GM23338 (cell line): ENCODE measurements at places on chromosomes 1 and 21.

DNA sequence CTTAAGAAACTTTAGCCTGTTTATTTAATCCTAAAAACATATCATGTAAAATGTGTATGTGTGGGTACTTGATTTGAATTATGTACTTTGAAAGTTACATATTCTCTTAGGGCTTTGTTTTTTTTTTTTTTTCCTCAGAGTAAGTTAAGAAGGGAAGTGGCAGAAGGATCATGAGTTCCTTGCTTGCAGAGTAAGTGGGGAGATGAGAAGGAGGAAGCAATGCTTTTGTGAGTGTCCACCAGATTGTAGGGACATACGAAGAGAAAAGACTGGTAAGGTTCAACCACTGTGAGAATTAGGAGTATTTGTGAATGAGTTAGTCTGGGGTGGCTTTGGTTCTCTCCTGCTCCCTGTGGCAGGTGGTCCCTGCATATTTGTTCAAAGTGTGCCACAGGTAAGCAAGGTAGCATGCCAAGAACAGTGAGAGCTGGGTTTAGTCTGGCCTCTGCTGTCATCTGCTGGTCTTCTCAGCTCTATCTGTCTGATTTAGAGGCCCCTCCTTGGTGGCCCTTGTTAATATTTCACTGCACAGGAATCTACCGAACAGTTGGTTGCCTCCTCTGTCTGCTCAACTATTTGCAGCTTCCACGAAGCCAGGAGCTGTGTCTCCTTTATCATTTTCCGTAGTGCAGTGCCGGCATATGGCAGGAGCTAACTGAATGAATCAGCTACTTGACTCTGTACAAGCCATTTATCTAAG is 9.5 kb downstream of the DNM3 start:
- DNase-seq = no peak

- peak; percentile 23 for DNase-seq
Observed at GRCh38 chr1:55584526-55585401, 369.6 kb upstream of the USP24 start.

DNA sequence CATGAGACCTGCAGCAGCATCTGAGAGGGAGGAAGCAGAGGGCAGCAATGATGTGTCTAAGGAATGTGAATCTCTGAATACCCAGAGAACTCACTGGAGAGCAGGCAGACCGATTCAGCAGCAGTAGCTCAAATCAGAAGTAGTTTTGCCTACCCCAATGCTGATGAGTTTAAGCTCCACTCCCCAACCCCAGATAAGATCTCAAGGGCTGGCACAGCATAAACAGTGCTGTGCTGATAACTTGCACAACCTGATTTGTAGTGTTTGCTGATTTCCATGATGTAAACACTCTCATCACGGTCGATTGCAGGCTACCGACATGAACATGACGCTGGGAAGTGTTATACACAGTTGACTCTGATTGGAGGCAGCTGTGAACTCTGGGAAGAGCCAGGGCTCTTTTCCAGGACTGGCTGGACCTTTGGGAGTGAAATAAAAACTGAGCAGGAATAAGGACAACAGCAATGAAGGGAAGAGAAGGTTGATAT is 11.2 kb upstream of the HMGCS2 start:
- DNase-seq = no peak

DNA sequence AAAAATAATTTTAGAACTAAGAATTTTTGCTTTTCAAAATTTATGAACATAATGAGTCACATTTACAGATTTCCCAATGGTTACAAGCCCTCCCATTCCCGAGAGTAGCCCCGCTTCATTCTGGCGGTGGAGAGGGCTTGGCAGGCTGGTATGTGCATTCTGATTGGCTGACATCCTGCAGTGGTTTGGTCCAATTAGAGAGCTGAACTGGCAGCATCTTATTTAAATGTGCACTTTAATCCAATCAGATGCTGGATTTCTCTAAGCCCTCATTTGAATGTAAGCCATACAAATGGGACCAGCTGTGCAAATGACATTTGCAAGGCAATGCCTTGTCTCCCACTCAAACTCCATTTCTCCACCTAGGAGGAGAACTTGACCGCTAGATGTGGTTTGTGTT is 18.0 kb upstream of the TRIM17 start:
- peak; percentile 66 for DNase-seq

DNA sequence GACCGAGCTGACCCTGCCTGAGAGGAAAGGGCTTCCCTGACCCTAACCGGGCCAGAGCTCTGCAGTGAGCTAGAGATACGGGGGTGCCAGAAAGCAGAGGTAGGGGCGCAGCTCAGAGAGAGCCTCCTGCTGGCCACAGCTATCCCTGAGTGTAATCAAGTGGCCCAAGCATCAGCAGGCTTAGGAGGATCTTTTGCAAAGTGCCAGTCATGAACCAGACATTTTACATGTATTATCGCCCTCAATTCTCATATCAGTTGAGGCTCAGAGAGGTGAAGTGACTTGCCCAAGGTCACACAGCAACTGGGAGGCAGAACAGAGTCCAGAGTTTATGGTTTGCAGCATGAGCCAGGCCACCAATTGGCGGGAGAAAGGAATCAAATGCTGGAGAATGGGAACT is 7.0 kb upstream of the ID3 start:
- DNase-seq = peak; percentile 65

DNA sequence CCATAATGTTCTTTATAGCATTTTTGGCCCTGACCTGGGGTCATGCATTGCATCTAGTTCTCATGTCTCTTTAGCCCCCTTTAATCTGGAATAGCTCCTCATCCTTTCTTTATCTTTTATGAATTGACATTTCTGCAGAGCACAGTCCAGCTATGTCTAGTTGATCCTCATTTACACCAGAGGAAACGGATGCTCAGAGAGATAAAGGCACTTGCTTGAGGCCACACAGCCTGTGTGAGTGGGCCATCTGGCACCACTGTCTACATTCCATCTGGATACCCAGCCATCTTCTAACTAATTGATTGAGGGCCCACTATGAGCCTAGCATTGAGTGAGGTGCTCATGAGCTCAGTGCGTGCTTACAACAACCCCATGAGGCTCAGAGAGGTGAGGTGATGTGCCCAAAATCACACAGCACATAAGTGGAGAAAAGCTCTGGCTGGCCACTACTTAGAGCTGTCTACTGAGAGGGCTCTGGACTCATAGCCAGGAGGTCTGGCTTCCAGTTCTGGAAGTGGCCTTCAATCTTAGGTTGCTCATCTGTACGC is 3.5 kb downstream of the HPCA start:
- DNase-seq = no peak

- DNase-seq = no peak
Observed at GRCh38 chr21:31893851-31894415, 21.1 kb downstream of the HUNK start.

- DNase-seq = no peak
Observed at GRCh38 chr1:185864889-185865517, 130.8 kb downstream of the HMCN1 start.

- peak; percentile 66 for DNase-seq
Observed at GRCh38 chr1:111203681-111204200, 3.3 kb upstream of the DENND2D start.

DNA sequence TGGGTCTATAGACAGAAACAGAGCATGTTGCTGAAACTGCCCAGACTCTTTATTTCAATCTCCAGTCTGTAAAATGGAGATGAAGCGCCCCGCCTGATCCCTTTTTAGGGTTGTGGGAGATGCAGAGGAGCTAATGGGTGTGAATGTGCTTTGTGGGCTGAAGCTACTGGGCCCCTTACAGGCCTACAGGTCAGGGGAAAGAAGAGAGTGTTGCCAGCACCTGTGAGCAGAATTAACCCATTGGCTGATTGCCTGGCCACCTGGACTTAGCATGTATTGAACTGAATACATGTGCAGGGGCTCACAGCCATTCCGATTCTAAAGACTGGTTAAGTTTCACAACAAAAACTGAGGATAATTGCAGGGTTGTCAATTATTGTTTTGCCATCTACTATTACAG is 13.9 kb upstream of the ATF3 start:
- DNase-seq = no peak

DNA sequence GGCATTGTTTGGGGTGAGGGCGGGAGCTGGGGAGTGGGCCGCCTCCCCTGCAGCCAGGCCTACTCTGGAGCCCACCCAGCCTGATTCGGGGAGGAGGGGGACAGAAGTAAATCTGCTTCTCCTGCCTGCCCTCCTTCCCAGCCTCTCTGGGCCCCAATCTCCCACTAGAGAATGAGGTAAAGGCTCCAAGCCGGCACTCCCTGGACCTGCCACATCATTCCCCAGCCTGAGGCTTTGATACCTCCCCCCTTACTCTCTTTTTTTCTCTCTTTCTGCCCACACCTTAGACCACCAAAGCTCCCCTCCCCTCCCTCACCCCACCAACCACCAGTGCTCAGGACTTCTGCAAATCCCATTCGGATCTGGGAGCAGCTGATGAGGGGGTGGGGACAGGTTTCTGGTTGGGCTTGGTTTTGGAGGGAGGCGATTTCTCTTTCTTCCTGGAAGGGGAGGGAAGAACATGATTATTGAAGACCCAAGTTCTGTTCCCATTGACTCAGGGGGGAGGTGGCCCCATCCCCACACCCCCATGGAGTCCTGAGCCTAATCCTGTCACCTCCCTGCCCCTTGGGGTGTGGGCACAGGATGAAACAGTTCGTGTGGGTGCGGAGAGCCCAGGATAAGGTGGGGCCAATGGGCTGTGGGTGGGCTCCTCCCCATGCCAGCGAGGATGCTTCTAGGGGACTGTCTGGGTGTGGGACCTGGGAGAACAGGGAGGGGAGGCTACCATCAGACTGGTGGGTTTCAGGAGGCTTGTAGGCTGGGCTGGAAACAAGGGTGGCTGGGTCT is 1.3 kb downstream of the MAP7D1 start:
- peak; percentile 36 for DNase-seq

- DNase-seq = no peak
Observed at GRCh38 chr1:168441745-168442144, 102.1 kb downstream of the XCL2 start.

- no peak for DNase-seq
Observed at GRCh38 chr1:7249516-7249915, 464.3 kb downstream of the CAMTA1 start.

DNA sequence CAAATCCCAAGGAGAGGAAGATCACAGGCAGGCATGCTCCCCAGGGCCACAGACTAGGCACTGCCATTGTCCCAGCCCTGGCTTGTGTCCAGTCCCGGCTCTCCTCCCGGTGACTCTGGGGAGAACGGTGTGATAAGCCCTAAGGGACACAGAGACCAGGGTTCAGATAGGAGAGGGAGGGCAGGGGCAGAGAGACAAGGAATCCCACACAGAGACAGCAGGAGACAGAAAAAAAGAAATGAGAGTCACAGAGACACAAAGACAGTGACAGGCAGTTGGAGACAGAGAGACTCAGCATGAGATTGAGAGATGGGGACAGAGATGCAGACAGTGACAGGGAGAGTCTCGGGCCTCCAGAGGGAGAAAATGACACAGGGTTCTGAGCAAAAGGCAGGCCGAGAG is 361 bp downstream of the INSRR start:
- DNase-seq = no peak

DNA sequence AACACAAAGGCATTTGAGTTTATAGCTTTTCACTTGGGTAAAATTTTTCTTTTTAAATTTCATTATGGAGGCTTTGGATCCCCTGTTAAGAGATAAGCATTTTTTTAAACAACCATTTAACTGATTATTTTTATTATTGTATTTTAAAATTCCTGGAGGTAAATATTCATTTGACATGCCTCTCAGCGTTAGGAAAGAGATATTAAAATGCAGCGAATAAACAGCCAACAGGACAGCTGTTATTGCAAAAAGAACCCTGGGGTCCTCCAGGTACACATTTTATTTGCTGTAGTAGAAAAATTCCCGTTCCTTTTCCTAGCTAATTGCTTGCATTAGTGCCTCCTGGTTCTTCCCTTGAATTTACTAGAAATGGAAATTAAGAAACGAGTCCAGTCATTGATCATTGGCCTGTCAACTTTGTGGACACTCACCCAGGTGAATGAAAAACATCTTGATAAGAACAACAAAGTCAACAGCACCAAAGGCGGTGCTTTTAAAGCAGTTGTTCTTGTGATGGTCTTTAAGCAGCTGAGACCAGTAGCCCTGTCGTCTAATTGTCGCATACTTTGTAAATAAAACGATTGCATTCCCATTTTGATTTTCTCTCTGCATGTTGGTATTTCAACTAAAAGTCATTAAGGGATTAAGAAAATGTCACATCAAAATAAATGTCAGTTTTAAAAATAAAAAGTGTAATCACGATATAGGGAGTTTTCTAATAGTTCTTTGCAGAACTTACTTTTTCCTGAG is 282.4 kb downstream of the GRIK1 start:
- DNase-seq = no peak

DNA sequence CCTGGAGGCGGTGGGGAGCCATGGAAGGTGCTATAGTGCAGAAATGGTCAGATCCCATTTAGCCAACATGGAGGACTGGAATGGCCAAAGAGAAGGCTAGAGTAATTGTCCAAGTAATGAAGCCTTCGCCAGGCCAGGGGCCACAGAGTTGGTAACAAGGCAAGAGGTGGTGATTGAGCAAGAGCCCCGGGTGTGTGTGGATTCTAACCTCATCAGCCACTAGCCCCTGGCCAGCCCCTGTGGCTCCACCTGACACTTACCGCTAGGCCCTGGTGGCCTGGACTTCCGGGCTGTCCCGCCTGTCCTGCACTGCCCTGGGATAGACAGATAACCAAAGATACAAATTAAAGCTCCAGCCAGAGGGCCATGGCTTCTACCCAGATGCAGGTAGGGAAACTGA is 9.9 kb downstream of the COL9A2 start:
- no peak for DNase-seq

DNA sequence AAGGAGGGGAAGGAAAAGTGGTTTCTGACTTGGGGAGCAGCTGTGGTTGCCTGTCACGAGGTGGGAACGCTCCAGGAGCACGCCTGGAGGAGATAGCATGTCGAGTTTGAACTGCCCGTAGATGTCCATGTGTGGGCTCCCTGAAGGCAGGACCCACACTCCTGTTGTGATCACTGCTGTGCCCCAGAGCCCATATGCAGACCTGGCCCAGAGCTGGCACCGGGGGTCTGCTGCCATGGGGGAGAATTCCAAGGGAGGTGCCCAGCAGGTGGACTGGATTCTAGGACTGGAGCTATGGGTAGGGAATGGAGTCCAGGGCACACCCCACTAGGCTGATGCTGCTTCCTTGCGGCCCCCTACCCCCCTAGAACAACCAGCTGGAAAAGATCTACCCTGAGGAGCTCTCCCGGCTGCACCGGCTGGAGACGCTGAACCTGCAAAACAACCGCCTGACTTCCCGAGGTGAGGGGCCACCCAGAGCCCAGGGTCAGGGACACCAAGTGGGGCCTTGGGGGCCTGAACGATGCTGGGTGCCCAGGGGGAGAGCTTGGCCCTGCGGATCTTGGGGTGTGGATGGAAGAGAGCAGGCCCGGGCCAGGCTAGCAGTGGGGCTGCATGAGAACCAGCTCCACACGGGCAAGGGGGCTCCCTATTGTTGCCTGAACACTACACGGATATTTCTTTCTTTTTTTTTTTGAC is 9.3 kb downstream of the PODN start:
- no peak for DNase-seq

DNA sequence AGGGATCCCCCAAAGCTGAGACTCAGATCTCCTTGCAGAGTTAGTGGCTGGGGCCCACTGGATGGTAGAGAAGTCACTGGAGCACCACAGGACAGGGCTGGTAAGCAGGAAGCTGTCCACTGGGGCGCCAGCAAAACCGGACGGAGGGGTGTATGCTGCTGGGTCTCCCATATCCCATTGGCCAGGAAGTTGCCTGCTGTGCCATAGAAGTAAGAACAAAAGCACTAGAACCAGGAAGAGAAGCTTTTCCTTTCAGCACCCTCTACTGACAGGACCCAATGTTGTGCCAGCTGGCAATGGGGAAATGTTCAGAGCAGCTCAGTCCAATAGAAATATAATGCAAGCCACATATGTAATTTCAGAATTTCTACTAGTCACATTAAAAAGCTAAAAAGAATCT is 146.6 kb downstream of the SPATA46 start:
- DNase-seq = peak; percentile 82
